Small intestine (tissue), 16 donors: ENCODE measurements at places on chromosomes 6 and 20.
A peak's percentile ranks its signal among the peaks of the same experiment; 100 is the strongest.

- DNase-seq, result no peak
Measured at GRCh38 chr20:51399006-51399890, 143.3 kb downstream of the NFATC2 start.

- no peak for DNase-seq
Measured at GRCh38 chr20:56865055-56865454, 235.9 kb downstream of the TFAP2C start.

- no peak for DNase-seq
Measured at GRCh38 chr6:106254636-106255035, 70.9 kb downstream of the ATG5 start.

DNA sequence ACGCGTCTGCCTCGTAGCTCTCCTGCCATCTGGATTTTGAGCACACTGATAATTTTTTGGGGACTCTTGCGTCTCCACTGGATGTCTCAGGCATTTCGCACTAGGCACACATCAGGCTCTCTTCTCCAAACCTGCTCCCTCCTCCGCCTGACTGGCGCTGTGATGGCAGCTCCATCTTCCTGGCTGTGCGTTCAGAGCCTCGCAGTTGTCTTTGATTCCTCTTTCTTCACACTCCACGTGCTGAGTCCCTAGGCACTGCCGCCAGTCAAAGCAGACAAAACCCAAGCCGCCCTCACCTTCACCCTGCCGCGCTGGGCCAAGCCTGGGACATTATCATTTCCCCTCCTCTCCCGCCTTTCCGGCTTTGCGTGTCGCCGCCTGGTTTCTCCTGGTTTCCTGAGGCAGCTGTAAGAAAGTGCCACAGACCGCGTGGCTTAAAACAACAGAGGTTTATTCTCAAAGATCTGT lies 778 bp downstream of the PSMG4 start:
- peak; percentile 59 for DNase-seq

GRCh38 chr20:37473249-37474000 lies 47.6 kb upstream of the NNAT start:
- DNase-seq, result no peak

- DNase-seq, result no peak
Measured at GRCh38 chr20:24046888-24047287, 58.3 kb upstream of the GGTLC1 start.

GRCh38 chr6:163367497-163368183 lies 46.9 kb upstream of the QKI start:
- no peak for DNase-seq

- no peak for DNase-seq
Measured at GRCh38 chr6:13769655-13770053, 44.7 kb downstream of the MCUR1 start.

- no peak for DNase-seq
Measured at GRCh38 chr6:157864185-157864761, 41.2 kb downstream of the SNX9 start.

- DNase-seq, result no peak
Measured at GRCh38 chr20:50601511-50602431, 89.6 kb downstream of the RIPOR3 start.

GRCh38 chr20:4267242-4267641 lies 251.9 kb upstream of the RNF24 start:
- DNase-seq, result no peak

- DNase-seq, result peak; percentile 26
Measured at GRCh38 chr6:117601811-117602150, 530 bp downstream of the GOPC start.

GRCh38 chr20:15411781-15412180 lies 1074.4 kb upstream of the FLRT3 start:
- no peak for DNase-seq

GRCh38 chr6:169810066-169810989 lies 58.9 kb downstream of the ERMARD start:
- peak; percentile 62 for DNase-seq

- DNase-seq, result no peak
Measured at GRCh38 chr6:137051790-137052472, 7.2 kb upstream of the IL20RA start.

GRCh38 chr6:36318690-36319435 lies 17.8 kb downstream of the BNIP5 start:
- no peak for DNase-seq
